ENCODE measurements at places on chromosomes 3 and 15.
A peak's percentile ranks its signal among the peaks of the same experiment; 100 is the strongest.

- DNase-seq, result no peak
These were observed 20.3 kb upstream of the NECTIN3 start for GRCh38 chr3:111051354-111051753.

- no peak for DNase-seq
These were observed 315.6 kb upstream of the ALCAM start for GRCh38 chr3:105051111-105051510.

DNA sequence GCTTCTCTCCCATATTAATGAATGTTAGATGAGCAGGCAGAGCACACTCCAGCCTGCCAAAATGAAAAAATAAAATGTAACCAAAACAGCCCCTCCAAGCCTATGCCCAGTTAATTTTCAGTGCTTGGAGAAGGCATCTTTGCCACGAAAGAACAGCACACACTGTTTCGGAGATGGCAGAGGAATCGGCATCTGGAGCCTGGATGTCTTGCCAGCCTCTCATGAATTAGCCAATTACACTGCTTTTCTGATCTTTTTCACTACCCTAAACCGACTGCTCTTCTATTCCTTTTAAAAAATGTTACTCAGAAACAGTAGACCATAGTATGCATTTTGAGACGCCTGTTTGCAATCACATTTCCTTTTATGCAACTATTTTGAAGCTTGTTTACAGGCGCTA, 249.6 kb downstream of the TLE3 start:
- no peak for DNase-seq

- no peak for DNase-seq
These were observed 16.1 kb downstream of the SPTBN5 start for GRCh38 chr15:41877631-41878354.

DNA sequence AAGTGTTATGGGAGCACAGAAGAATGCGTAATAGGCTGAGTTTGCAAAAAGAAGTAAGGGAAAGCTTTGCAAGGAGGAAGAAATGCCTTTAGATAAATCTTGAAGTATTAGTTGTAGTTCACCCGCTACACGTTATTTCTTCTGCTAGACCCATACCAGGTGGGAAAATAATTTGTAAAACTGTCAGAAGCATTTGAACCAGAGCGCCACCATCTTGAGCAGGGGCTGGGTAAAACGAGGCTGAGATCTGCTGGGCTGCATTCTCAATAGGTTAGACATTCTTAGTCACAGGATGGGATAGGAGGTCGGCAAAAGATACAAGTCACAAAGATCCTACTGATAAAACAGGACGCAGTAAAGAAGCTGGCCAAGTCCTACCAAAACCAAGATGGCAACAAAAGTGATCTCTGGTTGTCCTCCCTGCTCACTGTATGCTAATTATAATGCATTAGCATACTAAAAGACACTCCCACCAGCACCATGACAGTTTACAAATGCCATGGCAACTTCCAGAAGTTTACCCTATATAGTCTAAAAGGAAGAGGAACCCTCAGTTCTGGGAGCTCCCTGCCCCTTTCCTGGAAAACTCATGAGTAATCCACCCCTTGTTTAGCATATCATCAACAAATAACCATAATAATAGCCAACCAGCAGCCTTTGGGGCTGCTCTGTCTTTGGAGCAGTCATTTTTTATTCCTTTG, 50.0 kb upstream of the ZNF280D start:
- DNase-seq, result no peak

DNA sequence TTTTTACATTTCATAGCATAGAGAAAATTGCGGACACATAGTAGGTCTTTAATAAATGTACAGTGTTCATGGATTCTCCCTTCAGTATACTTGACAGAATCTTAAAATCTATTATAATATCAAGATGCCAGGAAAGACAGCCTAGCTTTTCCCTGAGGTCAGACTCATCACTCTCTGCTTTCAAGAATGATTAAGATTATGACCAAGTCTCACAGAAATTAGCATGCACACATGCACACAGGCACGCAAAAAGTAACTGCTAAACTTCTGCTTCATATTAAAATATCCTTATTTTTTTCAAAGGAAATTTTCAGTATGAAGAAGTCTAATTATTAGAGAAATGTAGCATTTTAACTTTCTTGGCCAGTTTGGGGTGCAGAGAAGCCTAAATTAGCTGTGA, 493.8 kb upstream of the NECTIN3 start:
- DNase-seq, result no peak

- DNase-seq, result no peak
These were observed 858 bp downstream of the NTRK3 start for GRCh38 chr15:88255484-88256278.

DNA sequence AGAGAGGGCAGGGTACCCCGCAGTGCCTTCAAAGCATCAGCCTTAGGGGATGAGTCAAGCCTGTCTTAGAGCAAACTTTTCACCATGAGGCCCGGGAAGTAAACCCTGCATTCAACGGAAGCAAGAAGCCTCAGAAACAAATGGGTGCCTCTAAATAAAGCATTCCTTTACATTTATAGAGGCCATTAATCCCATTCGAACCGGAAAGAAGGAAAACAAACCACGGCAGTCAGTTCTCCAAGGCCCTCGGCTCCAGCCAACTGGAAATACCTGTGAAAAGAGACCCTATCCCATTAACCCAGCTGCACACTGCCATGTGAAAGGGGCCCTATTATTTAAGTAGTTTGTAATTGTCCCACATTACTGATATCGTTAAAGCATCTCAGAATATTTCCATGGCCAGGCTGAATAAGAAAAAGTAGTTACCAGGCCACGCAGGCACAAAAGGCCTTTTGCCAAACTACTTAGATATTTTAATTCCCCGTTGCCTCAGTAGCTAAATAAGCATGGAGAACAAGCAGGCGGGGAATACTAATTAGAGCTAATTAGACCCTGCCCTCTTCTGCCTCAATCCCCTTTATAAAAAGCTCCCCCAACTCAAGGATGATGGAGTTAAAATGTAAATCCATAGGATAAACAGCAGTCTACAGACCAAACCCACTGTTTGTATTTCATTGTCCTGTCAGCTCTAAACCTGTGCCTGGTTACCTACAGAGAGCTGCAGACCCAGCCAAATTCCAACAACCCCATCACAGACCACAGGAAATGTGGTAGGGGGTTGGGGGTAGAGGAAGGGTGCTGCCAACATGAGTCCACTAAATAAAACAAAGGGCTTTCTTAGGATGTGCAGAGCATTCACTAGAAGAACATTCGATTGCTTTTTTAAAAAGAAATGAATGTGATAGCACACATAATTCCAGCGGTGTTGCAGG, 4.1 kb downstream of the ITGB5 start:
- no peak for DNase-seq

DNA sequence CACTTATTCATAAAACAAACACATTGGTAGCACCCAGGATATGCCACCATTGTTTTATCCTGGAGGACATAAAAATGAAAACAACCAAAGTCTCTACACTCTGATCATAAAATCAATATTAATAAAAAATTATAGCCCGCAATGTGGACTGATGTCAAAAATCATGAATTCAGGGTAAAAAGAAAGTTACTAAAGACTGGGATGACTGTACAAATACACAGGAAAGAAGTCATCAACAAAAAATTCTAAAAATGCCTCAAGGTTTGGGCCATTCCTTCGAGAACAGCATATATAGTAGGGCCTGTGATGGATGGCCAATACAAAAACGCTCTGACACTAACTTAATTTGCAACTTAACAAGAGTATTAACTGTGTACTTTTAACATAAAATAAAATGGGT, 76.8 kb downstream of the THBS1 start:
- no peak for DNase-seq

DNA sequence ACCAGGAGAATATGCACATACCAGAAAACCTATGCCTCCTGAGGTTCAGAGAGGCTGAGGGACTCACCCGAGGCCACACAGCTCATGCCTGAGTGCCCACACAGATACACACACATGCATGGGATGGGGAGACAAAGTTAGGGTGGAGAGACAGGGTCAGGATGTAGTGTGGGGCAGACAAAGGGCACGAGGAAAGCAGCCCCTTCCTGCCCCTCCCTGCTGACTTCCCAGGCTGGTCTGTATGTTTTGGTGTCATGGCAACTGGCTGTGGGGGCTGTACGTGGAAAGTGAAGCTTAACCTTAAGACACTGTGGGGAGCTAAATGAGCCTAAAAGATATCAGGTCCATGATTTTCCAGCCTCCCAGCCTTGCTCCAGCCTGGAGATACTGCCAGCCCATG, 57.8 kb downstream of the EPHB3 start:
- no peak for DNase-seq

- DNase-seq, result peak; percentile 87
These were observed 11.1 kb upstream of the MBNL1 start for GRCh38 chr3:152257563-152258035.

DNA sequence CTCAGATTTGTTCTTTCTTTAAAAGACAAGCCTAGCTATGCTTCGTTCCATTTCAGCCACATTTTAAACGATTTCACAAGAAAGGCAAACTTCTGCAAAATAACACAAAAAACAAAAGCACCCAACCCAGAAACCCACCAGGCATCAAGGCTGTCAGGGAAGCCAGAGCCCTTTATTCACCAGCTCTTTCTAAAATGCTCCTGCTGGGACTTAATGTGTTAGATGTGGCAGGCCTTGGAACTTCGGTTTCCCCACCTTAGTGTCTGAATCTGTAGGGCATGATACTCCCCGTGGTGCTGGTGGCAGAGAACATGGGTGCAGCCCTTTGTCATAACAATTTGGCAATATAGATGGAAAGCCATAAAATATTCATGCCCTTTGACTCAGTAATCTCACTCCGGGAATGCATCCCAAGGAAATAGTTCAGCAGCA, 56.8 kb upstream of the LCTL start:
- no peak for DNase-seq

- DNase-seq, result no peak
These were observed 88.6 kb downstream of the KLF13 start for GRCh38 chr15:31415201-31415600.

GRCh38 chr3:52373676-52374075, 57.6 kb downstream of the DNAH1 start:
- DNase-seq, result no peak

DNA sequence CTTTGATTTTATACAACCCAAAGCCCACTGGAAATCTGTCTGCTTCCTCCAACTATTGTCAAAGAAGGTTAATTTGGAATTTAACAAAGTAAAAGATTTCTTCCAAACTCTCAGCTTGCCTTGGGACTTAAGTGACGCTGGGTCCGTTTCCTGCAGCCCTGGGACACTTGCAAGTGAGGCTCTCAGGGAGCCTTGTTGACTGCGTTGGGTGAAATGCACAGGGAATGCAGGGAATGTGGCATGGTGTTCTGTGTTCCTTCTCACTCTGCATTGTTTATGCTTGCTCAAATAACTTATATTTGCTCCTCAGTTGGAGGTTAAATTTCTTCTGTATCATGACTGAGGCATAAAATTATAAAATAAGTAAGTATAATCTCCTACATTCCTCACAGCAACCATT, 60.9 kb upstream of the TJP1 start:
- no peak for DNase-seq

GRCh38 chr3:133463347-133463860, 63.5 kb downstream of the BFSP2 start:
- no peak for DNase-seq

GRCh38 chr3:172142051-172142863, 102.9 kb downstream of the FNDC3B start:
- no peak for DNase-seq

GRCh38 chr3:149781741-149782140, 10.6 kb downstream of the ANKUB1 start:
- no peak for DNase-seq

GRCh38 chr3:77605865-77606264, 566.0 kb downstream of the ROBO2 start:
- no peak for DNase-seq

GRCh38 chr3:128466840-128467541, at the start of gene DNAJB8:
Gene DNAJB8, minus strand, starts transcription at chr3:128466890. Its CDS starts 3,645 bp downstream, at chr3:128463245.
- peak; percentile 32 for DNase-seq

- no peak for DNase-seq
These were observed 20.7 kb downstream of the ADAMTS9 start for GRCh38 chr3:64667138-64667537.

DNA sequence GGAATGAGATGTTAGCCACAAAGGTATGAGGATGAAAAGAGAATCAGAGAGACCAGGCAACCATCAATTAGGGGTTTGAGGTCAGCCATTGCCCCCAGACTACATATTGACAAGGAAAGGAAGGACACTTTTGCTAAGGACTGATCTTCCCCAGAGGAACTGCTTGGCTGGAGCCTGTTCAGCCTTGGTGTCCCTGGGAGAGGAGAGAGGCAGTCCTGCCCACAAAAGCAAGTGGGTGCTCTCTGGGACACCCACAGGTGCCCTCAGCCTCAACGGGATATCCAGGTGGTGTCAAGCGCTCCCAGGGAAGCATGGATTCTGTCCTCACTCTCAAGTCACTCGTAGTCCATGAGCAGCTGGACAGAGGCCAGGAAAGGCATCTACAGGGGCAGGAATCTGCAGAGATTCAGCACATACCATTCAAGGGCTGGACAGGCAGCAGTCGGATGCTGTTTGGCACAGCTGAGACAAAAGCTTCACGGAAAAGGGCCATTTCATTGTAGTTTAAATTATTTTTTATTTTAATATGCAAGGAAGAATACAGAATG, 166.2 kb downstream of the UACA start:
- no peak for DNase-seq

- DNase-seq, result no peak
These were observed 417.8 kb upstream of the TPM1 start for GRCh38 chr15:62624547-62625378.
